ENCODE measurements at places on chromosomes 12 and 14.

DNA sequence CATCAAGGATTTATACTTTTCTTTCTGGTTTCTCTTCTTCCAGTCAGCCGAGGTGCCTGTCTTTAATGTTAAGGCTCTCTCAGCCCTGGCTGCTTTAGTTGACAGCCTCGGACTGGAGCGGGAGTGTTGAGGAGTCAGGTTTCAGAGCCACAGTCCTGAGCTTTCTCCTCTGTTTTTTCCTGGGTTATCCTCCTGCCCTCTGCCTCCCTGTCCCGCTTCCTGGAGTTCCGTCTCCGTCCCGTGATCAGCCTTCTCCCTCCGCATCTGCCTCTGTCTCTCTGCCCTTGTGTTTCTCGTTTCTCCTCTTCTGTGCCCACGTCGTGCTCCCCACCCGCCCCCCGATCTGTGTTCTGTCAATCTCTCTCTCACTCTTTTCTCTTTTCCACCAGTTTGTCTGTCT lies 33.0 kb downstream of the IQSEC3 start:
- no peak for DNase-seq

DNA sequence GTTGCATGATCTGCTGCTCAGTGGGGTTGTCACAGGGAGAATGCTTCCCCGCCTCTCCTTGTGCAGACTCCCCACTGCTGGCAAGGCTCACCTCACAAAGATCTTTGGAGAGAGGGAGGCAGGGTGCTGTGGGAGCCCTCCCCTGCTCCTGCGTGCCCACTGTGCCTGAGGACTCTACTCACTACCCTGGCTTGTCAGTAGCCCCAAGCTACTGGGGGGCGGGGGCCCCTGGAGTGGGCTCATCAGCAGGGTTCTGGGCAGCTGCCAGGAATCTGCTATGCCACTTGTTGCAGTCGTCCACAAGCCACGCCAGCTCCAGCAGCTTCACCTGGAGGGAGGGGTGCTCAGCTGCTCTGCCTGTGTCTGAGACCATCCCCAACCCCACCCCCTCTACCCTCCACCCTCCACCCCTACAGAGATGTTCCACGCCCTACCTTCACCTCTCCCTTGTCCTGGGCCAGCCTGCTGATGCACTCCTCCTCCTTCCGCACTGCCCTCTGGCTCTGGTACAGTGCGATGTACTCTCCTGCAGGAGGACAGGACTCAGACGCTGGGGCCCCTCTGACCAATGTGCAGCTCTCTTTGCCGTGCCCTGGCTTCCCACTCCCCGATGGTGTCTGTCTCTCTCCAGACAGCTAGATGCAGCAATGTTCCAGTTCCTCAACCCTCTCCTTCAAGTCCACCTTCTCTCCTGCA lies 14.2 kb upstream of the BLTP3B start:
- no peak for DNase-seq

DNA sequence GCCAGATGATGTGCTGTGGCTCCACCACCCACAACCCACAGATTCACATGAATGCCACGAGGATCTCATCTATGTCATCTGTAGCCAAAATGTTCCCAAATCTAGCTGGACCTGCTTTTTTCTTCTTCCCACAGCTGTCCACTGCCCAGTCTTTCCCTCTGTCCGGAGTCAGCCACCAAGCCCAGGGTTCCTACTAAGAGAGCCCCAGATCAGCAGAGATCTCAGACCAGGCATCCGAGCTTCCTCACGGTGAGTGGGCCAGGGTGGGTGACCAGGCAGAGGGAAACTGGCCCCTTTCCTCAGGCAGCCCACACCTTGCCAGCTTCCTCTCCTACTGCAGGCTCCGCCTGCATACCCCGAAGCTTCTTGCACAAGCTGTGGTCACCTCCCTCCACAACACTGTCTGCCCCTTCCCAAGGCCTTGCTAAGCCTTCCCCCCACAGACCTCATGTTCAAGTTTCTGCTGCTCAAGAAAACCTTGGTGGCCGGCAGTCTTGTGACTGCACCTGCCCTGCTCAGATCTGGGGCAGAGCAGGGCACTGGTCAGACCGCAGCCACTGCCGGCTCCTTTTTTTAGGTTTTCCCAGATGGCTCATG lies 81.4 kb downstream of the ACTN1 start:
- DNase-seq: no peak

- no peak for DNase-seq
These were observed at the start of gene TTC7B for GRCh38 chr14:90815822-90816662. TTC7B (minus strand) TSS chr14:90816430; CDS start chr14:90816295, 135 bp downstream.

- DNase-seq: peak; percentile 72
These were observed 115.9 kb upstream of the TMPO start for GRCh38 chr12:98399532-98399931.

- DNase-seq: no peak
These were observed 918 bp downstream of the RNASE1 start for GRCh38 chr14:20801726-20802125.

GRCh38 chr12:154058-154457 lies 59.9 kb downstream of the SLC6A12 start:
- DNase-seq: no peak

DNA sequence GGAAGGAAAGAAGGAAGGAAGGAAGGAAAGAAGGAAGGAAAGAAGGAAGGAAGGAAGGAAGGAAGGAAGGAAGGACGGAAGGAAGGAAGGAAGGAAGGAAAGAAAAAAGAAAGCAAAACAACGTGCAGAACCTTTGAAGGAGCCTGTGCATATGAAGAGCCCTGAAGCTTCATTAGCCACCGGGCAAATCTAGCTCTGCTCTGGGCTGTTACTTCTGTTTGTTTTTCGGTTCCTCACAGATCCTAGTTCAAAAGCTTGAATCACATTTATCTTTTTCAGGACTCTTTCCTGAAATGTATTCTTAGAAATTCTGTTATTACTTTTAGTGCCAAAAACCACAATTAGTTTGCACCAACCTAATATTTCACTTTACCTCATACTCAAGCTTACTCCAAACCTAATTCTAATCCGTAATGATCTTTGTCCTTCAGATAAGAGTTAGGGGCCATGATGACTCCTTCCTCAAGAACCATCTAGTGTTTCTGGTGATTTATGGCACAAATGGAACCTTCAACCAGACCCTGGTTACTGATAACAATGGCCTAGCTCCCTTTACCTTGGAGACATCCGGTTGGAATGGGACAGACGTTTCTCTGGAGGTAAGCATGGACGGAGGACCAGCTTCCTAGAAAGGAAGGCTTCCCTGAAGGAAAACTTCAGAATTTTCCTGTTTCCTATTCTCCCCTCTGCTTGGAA lies 18.7 kb downstream of the A2ML1 start:
- no peak for DNase-seq

DNA sequence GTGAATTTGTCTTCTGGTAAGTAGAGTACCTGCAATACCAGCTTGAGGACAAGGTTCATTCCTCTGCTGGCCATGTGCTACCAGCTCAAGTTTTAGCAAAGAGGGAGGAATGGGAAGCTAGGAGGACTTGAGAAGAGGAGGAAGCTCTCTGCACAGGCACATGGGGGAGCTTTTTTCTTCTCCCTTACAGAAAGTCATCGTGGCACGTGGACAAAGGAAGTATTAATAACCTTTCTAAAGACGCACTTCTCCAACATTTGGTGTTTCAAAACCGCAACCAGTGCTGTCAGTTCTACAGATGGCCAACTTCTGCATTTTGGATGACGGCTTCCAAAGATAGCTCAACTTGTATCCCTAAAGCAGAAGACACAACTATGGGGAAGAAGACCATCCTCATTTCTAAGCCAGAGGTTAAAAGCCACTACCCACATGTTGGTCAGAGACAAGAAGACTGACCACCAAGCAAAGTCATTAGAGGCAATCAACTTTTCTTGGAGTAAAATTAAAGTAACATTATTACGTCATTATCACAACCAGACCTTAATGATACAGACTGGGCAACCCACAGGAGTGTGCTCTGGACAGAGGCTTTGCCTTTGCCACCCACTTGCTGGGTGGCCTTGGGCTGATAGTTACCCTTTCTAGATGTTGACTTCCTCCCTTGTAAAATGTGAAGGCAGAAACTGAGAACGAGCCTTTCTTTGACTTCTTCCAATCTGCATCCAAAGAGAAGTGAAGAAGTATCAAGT lies 12.3 kb upstream of the TMED10 start:
- DNase-seq: peak; percentile 25

DNA sequence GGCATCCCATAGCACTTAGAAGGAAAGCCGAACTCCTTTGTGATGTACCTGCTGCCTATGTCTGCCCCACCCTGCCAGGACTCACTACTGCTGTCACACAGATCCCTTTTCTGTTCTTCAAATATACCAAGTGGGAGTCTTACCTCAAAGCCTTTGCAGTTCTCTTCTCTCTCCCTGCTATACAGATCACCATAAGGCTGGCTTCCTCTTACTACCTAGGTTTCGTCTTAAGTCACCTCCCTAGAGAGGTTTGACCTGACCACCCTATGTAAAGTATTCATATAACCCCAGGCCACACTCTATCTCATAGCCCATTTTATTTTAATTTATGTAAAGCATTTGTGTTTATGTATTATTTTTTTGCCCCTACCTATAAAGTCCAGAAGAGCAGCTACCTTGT lies 117.6 kb downstream of the CRADD start:
- no peak for DNase-seq

DNA sequence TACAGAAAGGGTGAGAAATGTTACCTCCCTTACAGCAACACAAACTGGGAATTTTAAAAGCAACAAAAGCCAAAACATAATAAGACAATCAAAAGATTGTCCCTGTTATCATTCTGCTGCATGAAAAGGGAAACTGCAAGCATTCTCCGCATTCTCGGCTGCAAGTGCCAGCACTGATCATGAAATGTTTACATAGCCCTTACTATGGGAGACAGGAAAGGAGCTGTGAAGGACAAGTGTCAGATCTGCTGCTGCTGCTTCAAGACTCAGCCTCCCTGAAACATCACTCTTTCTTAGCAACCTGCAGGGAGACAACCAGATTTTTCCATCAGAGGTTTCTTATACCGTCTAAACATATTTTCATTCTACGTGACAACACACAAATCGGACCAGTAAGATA lies 20.1 kb downstream of the DENND5B start:
- DNase-seq: no peak

DNA sequence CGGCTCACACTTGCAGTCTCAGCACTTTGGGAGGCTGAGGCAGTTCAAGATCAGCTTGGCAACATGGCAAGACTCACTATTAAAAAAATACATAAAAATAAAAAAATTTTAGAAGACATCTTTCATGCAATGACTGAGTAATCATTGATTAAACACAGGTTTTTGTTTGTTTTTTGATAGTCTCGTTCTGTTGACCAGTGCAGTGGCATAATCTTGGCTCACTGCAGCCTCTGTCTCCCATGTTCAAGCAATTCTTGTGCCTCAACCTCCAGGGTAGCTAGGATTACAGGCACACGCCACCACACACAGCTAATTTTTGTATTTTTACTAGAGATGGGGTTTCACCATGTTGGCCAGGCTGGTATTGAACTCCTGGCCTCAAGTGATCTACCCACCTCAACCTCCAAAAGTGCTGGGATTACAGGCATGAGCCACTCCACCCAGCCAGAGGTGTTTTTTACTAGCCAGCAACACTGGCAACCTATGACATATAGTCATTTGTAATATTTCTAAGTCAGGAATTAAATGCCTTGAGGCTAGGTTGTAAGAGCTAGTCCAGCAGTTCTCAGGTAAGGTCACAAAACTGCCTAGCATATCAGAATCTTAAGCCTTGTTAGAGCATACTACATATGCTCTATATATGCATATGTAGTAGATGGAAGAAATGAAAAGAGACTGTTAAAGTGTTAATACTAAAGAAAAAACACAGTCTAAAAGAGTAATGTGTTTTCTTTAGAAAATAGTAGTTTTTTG lies 27.1 kb downstream of the HECTD1 start:
- DNase-seq: no peak

DNA sequence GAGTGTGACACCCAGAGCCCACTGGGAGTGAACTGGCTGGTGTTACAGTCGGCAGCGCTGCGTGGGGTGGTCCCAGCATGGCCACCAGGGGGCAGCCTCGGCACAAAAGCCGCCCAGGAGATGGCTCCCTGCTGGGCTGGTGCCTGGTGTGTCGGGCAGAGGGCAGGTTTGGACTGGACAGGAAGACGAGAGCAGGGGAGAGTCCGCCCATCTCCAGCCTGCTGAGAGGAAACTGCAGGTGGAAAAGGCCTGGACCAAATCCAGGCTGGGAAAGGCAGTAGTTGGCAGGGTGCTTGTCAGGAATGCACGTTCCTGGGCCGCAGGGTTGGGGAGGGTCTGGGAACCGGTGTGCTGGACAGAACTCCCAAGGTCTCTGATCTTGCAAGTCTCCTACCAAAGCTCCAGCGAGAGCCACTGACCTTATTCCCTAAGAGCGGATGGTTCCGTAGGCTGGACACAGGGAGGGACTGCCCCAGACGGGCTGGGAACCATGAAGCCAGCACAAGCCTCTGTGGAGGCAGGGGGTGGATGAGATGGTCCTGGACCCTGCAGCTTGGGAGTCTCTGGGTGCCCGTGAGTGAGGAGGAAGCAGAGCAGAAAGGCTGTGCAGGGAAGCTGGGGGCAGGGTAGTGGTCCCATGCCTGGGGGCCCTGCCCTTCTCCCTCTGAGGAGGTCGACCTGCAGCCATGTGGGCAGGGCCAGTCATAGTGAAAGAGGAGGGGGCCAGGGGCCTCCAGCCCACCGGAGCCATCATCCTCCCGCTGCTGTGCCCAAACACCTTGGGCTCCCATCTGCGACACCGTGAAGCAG lies 1.8 kb downstream of the AHNAK2 start:
- peak; percentile 82 for DNase-seq

DNA sequence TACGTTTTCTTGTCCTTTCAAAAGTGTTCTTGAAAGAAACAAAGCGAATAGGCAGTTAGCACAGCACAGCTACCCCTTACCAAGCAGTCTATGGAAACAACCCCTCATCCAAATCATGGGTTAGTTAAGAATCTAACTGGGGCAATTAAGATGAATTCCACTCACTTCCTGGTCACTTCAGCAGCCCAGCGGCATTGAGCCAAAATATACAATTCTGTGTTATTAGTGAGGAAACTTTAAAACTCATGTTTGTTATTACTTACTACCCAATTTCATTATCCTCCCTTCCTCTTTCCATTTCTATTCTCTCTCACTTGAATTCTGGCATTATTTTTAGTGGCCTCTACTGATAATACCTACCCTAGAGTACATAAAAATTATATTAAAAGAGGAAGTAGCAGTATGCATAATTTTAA lies 121.4 kb downstream of the PPHLN1 start:
- no peak for DNase-seq

- DNase-seq: no peak
These were observed 104.8 kb upstream of the DIO3 start for GRCh38 chr14:101456246-101457175.
